ENCODE measurements at places on chromosomes 2 and 18.

- DNase-seq = no peak
These were observed 21.6 kb downstream of the CRIM1 start for GRCh38 chr2:36376992-36377738.

- no peak for DNase-seq
These were observed 1364.0 kb upstream of the NRXN1 start for GRCh38 chr2:52395912-52396311.

DNA sequence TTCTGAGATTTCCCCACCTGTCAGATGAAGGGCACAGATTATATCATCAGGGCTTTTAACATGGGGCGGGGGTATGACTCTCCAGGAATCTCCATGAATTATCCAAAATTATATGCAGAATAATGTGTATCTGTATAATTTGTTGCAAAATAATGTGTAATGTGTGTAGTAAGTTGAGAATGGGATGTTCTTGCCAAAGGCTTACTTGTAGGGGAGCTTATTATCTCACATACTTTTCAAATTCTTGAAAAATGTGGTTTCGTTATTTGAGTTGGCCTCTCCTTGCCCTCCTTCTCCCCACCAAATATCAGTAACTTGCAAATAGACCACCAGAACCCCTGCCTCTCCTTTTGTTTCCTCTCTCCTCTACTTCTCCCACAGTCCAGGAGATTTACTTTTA is 35.6 kb downstream of the UBR3 start:
- no peak for DNase-seq

DNA sequence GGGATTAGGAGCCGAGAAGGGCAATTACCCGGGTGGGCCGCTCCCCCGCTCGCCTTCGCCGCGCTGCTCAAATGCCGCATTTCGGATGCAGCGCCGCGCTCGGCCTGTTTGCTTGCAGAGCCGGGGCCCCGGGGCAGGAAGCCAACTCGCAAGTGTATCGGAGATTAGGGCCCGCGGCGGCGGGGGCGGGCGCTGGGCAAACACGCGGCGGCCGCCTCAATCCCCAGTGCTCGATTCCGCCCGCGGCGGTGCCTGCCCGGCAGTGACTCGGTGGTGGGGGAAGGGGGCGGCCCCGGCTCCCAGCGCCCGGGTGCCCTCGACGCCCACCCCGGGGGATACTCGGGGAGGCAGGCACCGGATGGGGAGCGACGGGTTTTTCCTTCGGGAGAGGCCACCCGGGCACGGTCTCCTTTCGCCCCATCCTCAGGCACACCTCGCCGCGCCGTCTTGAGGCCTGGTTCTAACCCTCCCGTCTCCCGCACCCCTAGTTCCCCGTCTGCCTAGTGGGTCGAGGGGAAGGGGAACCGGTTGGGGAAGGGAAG is 26.6 kb upstream of the NOTO start:
- peak; percentile 64 for DNase-seq

GRCh38 chr18:5975111-5976002 is 80.0 kb upstream of the TMEM200C start:
- DNase-seq = no peak

- peak; percentile 64 for DNase-seq
These were observed 90.6 kb upstream of the TAF1B start for GRCh38 chr2:9752441-9753275.
